Urinary bladder (tissue), 4 donors: ENCODE measurements at places on chromosomes 2 and 18. TPM values are rescaled to one million over a fixed set of nuclear protein-coding genes. Genes with fewer than 3 reads are reported as not detected.

Gene CTNNA2
- polyA plus RNA-seq, result 1.9 TPM

- no peak for DNase-seq
Observed at GRCh38 chr2:118835746-118836410, 11.6 kb downstream of the EN1 start.

DNA sequence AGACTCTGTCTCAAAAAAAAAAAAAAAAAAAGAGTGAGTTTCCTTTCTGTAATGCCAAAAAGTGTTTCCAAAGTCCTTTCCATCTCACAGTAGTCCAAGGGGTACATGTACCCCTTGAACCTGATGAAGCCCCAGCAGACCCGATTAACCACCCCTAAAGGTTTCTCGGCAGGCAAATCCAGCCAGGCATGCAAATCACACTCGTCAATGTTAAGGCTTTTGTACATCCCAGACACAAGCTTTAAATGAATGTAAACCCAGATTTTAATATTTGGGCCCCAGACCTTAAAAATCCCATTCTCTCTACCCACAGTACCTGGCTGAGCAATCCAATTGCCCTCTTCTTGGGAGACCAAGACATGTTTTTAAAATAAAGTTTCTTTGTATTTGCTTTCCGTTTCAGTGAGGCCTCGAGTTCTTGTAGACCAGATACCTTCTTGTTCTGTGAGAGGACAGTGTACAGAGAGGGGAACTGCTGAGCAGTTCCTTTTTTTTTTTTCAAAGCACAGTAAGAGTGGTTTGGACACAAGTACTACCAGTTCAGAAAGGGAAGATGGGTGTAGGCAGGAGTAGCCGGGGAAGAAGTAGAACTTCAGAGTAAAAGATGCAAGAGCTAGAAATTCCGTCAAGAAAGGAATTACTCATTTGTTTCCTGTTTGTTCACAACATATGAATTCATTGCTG is at the start of gene NLRC4:
Gene NLRC4 (minus strand): TSS at position 465 of the 684 bp plus-strand sequence. CDS start 8,111 bp downstream, outside the sequence.
- DNase-seq, result no peak

DNA sequence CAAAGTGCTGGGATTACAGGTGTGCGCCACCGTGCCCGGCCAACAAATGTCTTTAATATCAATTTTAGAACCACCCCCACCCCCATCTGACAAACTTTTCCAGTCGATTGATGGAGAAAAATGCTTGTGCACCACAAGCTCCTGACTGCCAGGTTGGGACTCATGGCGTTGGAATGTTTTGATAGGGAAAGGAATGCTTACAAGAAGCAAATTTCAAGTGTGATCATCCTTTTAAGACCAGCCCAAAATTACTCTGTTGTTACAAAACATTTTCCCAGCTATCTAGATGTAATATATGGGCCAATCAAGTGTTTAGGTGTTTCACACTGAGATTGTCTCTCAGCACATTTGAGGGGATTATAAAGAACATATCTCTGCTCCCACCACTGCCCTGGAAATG is 45.2 kb downstream of the UBXN4 start:
- no peak for DNase-seq

- no peak for DNase-seq
Observed at GRCh38 chr18:44093253-44093652, 587.4 kb upstream of the SETBP1 start.
